Breast epithelium (tissue), 4 donors: ENCODE measurements at places on chromosomes 2 and 18. TPM values are rescaled to one million over a fixed set of nuclear protein-coding genes. Genes with fewer than 3 reads are reported as not detected.

DNA sequence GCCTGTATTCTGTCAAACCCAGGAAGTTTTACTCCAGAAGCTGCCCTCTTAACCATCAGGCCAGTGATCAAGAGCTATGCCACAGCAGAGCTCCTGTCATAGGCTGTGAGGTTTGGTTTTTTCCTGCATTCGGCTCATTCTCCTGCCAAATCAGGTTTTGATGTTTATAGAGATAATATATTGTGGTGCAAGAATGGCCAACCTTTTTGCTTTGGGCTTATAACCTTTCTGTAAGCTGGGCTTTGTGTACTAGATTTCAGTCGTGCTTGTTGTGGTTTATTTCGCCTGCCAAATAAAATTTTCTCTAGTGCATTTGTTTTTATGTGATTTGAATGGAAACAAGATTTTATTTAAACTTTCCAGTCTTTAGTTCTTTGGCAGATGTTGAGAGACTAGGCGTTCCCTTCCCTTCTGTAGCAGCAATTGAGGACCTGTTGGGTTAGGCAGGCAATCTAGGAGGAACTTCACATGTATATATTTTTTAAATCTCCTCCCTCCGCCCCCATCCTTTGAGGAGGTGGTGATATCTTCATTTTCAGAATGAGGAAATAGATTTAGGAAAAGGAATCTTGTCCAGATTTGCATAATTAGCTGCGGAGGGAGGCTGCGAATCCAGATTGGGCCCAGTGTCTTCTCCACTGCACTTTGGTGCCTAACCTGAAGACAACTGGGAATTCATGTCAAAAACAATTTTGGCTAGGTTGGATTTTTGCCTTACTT is 2.6 kb downstream of the KDM3A start:
- H3K4me1 ChIP-seq, result peaks cover 7% of the 10 kb centered on the region
- peak overlapping the region; percentile 59 for H3K4me3 ChIP-seq

- H3K36me3 ChIP-seq, result no peaks in the 10 kb centered on the region
- H3K27me3 ChIP-seq, result no peaks in the 10 kb centered on the region
- no peak for DNase-seq
- no peak overlapping the region for H3K27ac ChIP-seq
- H3K4me1 ChIP-seq, result no peaks in the 10 kb centered on the region
Measured at GRCh38 chr18:56221195-56222065, 417.0 kb downstream of the TXNL1 start.

- H3K27me3 ChIP-seq, result no peaks in the 10 kb centered on the region
- H3K27ac ChIP-seq, result no peak overlapping the region
- no peak for DNase-seq
- H3K36me3 ChIP-seq, result no peaks in the 10 kb centered on the region
- H3K4me1 ChIP-seq, result no peaks in the 10 kb centered on the region
Measured at GRCh38 chr2:102558463-102558862, 60.9 kb upstream of the SLC9A2 start.

- H3K4me3 ChIP-seq, result no peak overlapping the region
- no peak for DNase-seq
- H3K27ac ChIP-seq, result peak overlapping the region; percentile 50
- peaks cover 23% of the 10 kb centered on the region for H3K4me1 ChIP-seq
Measured at GRCh38 chr2:25617948-25618646, 55.3 kb downstream of the DTNB start.

DNA sequence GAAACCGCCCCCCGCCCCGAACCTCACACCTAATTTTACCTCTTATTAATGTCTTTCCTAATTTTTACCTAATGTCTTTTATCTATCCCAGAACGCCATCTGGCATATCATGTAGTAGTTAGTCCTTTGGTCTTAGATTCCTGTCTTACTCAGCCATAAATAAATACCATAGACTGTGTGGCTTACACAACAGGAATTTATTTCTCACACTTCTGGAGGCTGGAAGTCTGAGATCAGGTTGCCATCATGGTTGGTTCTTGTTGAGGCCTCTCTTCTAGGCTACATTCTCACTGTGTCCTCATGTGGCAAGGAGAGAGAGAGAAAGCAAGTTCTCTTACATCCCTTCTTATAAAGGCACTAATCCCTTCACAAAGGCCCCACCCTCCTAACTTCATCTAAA is 46.8 kb downstream of the RHBDD1 start:
- H3K27me3 ChIP-seq, result no peaks in the 10 kb centered on the region
- H3K36me3 ChIP-seq, result no peaks in the 10 kb centered on the region
- H3K27ac ChIP-seq, result no peak overlapping the region

DNA sequence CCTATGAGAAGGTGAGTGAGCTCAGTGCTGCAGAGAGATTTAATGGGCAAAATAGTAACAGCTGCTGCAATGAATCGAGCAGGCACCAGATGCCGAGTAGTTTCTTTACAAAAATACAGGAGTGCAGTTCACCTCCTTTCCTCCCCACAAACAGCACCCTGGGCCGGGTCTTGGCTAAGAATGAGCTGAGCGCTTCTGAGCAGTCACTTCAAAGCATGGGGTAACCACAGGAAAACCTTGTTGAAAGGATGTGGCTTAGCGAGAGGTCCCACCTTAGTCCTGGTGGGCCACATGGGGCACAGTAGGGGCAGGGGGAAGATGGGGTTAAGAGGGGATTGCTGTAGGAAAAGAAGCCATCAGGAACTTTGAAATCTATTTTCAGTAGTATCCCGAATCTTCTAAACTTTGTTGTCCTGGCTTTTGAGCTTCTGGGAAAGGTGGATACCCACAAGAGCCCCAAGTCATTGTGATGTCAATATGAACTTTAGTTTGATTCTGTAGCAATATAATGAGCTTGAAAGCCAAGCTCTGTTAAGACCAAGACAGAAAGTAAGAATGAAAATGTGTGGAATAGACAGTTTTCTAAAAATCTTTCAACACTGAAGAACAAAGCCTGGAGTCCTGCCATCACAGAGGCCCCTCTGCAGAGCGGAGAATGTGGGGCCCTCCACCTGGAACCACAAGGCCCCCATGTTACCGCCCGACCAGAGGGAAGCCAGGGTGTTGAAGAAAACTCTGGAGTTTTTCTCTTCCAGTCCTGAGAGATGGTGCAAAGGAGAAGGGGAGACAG is 101.0 kb upstream of the ZNF236 start:
- H3K27me3 ChIP-seq, result no peaks in the 10 kb centered on the region
- no peak overlapping the region for H3K4me3 ChIP-seq
- H3K4me1 ChIP-seq, result no peaks in the 10 kb centered on the region
- no peaks in the 10 kb centered on the region for H3K36me3 ChIP-seq

DNA sequence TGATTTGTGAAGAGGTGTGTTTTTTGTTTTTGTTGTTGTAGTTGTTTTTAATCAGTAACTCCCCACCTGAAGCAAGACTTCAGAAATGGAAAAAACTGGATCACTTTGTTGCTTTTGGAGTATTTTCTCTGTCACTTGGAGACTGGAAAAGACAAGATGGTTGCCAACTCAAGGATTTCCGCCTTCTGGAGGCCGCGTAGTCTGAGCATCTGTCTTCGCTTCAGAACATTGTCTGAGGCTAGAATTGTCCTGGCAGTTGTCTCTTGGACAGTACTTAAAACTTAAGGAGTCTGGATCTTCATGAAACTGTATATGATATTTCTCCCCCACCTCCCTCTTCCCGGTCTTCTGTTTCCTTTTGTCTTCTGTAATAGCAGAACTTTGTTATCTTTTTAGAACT is 67.7 kb downstream of the ARHGAP28 start:
- H3K4me1 ChIP-seq, result no peaks in the 10 kb centered on the region
- no peak overlapping the region for H3K27ac ChIP-seq
- no peaks in the 10 kb centered on the region for H3K36me3 ChIP-seq
- H3K27me3 ChIP-seq, result no peaks in the 10 kb centered on the region

GRCh38 chr2:221467610-221468009 is 104.5 kb downstream of the EPHA4 start:
- H3K4me3 ChIP-seq, result no peak overlapping the region
- H3K36me3 ChIP-seq, result no peaks in the 10 kb centered on the region
- peak overlapping the region; percentile 34 for H3K27ac ChIP-seq
- H3K27me3 ChIP-seq, result no peaks in the 10 kb centered on the region
- no peaks in the 10 kb centered on the region for H3K4me1 ChIP-seq

DNA sequence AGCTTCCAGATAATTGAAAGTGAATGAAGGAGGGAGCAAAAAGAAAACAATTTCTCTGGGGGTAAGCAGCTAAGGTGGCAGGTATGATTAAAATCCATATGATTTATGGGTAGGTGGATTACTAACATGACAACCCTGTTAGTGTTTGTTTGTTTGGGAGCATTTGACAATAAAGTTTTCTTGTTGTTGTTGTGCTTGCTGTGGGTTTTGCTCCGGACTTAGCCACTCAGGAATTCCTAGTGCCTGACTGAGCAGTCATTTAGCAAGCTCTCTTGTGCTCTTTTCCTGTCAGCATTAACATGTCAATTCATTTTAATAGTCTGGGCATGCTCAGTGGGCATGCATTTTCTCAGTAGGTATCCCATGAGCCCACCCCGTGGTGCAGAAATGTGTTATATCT is 674.8 kb upstream of the ZEB2 start:
- H3K27ac ChIP-seq, result no peak overlapping the region
- H3K27me3 ChIP-seq, result no peaks in the 10 kb centered on the region
- no peak for DNase-seq

GRCh38 chr2:1780693-1781092 is 36.4 kb upstream of the PXDN start:
- no peaks in the 10 kb centered on the region for H3K36me3 ChIP-seq
- no peak overlapping the region for H3K4me3 ChIP-seq
- H3K4me1 ChIP-seq, result no peaks in the 10 kb centered on the region
- no peak for DNase-seq
- no peak overlapping the region for H3K27ac ChIP-seq

- no peak overlapping the region for H3K4me3 ChIP-seq
- H3K36me3 ChIP-seq, result no peaks in the 10 kb centered on the region
- no peak overlapping the region for H3K27ac ChIP-seq
- DNase-seq, result no peak
Measured at GRCh38 chr18:34805103-34805877, 95.2 kb downstream of the DTNA start.

- H3K27ac ChIP-seq, result no peak overlapping the region
- H3K27me3 ChIP-seq, result no peaks in the 10 kb centered on the region
- no peak overlapping the region for H3K4me3 ChIP-seq
- no peaks in the 10 kb centered on the region for H3K4me1 ChIP-seq
- H3K36me3 ChIP-seq, result no peaks in the 10 kb centered on the region
Measured at GRCh38 chr18:12652861-12653401, 5.0 kb downstream of the SPIRE1 start.

DNA sequence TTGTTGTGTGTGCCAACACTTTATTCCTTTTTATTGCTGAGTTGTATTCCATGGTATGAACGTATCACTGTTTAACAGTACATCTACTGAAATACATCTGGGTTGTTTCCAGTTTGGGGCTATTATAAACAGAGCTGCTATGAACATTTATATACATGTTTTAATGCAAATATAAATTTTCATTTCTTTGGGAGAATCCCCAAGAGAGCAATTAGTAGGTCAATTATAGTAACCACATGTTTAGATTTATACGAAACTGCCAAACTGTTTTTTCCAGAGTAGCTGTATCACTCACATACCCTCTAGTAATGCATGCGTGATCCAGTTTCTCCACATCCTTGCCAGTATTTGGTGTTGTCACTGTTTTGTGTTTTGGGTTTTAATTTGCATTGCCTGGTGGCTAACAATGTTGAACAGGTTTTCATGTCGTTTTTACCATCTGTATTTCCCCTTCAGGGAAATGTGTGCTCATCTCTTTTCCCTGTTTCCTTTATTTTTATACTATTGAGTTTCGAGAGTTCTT is 81.0 kb downstream of the TMEM131 start:
- H3K27ac ChIP-seq, result no peak overlapping the region
- H3K4me1 ChIP-seq, result no peaks in the 10 kb centered on the region
- H3K36me3 ChIP-seq, result no peaks in the 10 kb centered on the region

DNA sequence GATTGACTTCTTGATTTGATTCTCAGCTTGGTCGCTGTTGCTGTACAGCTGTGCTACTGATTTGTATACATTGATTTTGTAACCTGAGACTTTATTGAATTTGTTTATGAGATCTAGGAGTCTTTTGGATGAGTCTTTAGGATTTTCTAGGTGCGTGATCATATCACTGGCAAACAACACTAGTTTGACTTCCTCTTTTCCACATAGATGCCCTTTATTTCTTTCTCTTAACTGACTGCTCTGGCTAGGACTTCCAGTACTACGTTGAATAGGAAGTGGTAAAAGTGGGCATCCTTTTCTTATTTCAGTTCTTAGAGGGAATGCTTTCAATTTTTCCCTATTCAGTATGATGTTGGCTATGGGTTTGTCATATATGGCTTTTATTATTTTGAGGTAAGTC is 101.3 kb downstream of the OSBPL1A start:
- no peak for DNase-seq
- H3K27ac ChIP-seq, result no peak overlapping the region
- no peak overlapping the region for H3K4me3 ChIP-seq
- H3K27me3 ChIP-seq, result no peaks in the 10 kb centered on the region
- no peaks in the 10 kb centered on the region for H3K4me1 ChIP-seq
- H3K36me3 ChIP-seq, result no peaks in the 10 kb centered on the region

DNA sequence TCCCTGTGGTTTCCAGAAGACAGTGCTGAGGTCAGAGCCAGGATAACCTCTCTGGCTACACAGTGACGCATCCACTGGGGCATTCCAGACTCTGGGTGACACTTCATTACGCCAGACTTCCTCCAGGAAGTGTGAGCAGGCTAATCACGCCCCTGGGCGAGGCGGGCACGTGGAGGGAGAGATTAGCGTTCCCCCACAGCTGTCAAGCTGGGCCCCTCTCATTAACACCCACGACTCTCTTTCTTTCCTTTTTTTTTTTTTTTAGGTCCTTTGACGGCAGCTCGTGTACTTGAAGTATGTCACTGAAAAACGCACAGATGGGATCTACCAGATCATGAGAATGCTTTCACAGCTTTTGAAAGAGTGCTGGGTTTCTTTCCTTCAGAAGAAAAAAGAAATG is 274.6 kb downstream of the AFF3 start:
- no peak overlapping the region for H3K4me3 ChIP-seq
- no peaks in the 10 kb centered on the region for H3K27me3 ChIP-seq
- no peak overlapping the region for H3K27ac ChIP-seq
- DNase-seq, result no peak
- H3K36me3 ChIP-seq, result no peaks in the 10 kb centered on the region

DNA sequence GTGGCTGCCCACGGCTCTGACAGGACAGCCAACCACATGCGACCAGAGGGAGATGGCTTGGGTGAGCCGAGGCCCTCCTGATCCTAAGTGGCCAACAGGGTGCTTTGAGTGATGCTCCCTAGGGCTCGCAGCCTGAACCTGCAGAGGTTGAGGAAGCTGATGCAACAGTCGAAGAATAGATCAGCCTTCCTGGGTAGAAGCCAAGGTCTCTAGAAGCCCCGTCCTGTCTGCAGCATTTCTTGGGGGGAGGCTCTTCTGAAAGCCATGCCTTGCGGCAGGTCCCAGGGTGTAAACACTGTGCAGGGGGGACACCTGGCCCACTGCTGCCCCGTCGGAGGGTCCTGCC is 136.4 kb downstream of the HDAC4 start:
- no peak overlapping the region for H3K4me3 ChIP-seq
- no peaks in the 10 kb centered on the region for H3K27me3 ChIP-seq
- H3K27ac ChIP-seq, result peak overlapping the region; percentile 62
- H3K36me3 ChIP-seq, result no peaks in the 10 kb centered on the region
- H3K4me1 ChIP-seq, result peaks cover 32% of the 10 kb centered on the region

TUBB8B gene
- total RNA-seq, result not detected

PSMA8 gene
- total RNA-seq, result not detected

NT5C1B gene
- total RNA-seq, result not detected

IRS1 gene
- total RNA-seq, result 22.3 TPM

ANKZF1 gene
- total RNA-seq, result 67.8 TPM

ALPP gene
- total RNA-seq, result not detected

ERICH2 gene
- total RNA-seq, result not detected

SEPTIN2 gene
- 321 TPM for total RNA-seq

TMEM37 gene
- 8.8 TPM for total RNA-seq

TIGD1 gene
- 2.9 TPM for total RNA-seq

MERTK gene
- total RNA-seq, result 36.3 TPM

CEBPZ gene
- 46.9 TPM for total RNA-seq

PDE1A gene
- total RNA-seq, result 7.9 TPM

LINC00305 gene
- not detected for total RNA-seq
